CD4-positive, alpha-beta T cell treated with Interleukin-15 for 1 hour (primary cell): ENCODE measurements at places on chromosomes 5 and 9.

GRCh38 chr5:170534941-170535340 is 31.1 kb downstream of the KCNIP1 start:
- no peak for DNase-seq

DNA sequence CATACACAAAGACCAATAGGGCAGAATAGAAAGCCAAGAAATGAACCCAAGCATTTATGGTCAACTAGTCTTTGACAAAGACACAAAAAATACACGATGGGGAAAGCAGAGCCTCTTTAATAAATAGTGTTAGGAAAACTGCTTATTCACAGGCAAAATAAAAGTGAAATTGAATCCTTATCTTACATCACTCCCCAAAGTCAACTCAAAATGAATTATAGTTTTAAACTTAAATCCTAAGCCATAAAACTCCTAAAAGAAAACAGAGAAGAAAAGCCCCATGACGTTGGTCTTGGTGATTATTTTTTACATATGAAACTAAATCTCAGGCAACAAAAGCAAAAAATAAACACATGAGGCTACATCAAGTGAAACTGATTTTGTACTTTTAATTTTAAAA is 46.8 kb downstream of the CHSY3 start:
- no peak for DNase-seq

GRCh38 chr5:30845194-30845593 is 348.3 kb upstream of the CDH6 start:
- no peak for DNase-seq

- no peak for DNase-seq
Observed at GRCh38 chr5:19630876-19631275, 357.1 kb downstream of the CDH18 start.

- DNase-seq: no peak
Observed at GRCh38 chr5:86684222-86684621, 66.5 kb downstream of the COX7C start.

GRCh38 chr9:4486176-4486575 is 4.1 kb upstream of the SLC1A1 start:
- no peak for DNase-seq

- DNase-seq: no peak
Observed at GRCh38 chr5:91957666-91958065, 574.5 kb upstream of the ARRDC3 start.

DNA sequence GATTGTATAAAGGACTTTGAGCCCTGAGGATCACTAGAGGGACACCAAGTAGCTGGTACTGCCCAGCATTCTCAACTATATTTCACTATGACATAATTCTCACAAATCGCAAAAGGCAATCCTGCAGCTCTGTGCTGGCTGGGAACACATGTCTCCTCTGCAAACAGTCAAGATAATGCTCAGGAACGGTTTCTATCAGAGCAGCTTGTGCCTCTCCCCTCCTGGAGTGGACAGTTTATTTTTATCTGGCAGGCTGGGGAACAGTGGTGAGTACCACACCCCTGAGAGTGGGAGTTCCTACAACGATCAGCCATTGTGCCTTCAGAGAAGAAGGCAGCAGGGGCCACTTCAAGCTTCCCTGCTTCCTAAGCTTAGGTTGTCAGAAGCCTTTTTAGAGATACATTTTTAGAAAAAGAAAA is 65.8 kb downstream of the ERAP1 start:
- no peak for DNase-seq

GRCh38 chr5:6392561-6392960 is 14.2 kb upstream of the MED10 start:
- DNase-seq: no peak

GRCh38 chr9:967436-967835 is 9.0 kb upstream of the DMRT3 start:
- DNase-seq: no peak

GRCh38 chr9:79667817-79668436 is 96.2 kb downstream of the TLE4 start:
- DNase-seq: no peak

- no peak for DNase-seq
Observed at GRCh38 chr9:99753436-99753835, 68.2 kb upstream of the NR4A3 start.

- DNase-seq: no peak
Observed at GRCh38 chr9:80378669-80379293, 807.0 kb downstream of the TLE4 start.

DNA sequence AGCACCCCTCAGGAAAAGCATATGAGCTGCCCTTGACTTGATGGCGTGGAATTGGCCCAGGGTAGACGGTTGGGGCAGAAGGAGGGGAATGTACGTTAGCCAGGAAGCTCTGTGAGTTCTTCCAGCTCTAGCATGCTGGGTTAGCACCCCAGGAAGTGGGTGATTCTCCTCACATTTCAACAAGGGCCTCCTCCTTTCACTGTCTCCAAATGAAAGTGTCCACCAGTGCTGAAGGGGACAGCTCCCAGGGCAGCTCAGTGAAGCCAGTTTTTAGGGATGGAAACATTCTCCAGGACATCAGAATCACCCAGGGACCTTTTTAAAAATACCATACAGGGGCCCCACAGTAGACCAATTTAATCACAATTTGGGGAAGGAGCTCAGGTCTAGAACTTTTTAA is 17.2 kb upstream of the AFAP1L1 start:
- DNase-seq: no peak

DNA sequence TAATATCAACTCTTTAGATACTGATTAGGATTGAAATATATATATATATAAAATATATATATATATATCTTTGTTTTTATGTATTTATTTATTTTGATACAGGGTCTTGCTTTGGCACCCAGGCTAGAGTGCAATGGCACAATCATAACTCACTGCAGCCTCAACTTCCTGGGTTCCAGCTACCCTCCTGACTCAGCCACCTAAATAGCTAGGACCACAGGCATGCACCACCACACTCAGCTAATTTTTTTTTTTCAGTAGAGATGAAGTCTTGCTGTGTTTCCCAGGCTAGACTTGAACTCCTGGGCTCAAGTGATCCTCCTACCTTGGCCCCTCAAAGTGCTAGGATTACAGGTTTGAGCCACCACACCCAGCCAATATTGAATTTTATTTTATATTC is 20.6 kb upstream of the CDH6 start:
- DNase-seq: no peak
